Pulmonary artery endothelial cell (primary cell): ENCODE measurements at places on chromosomes 13 and 19. TPM values are rescaled to one million over a fixed set of nuclear protein-coding genes. Genes with fewer than 3 reads are reported as not detected.

Gene ZNF677
- total RNA-seq = 17.2 and 17.8 TPM in 2 replicates

GRCh38 chr13:94657167-94657566, 55.2 kb downstream of the SOX21 start:
- no peak for DNase-seq

DNA sequence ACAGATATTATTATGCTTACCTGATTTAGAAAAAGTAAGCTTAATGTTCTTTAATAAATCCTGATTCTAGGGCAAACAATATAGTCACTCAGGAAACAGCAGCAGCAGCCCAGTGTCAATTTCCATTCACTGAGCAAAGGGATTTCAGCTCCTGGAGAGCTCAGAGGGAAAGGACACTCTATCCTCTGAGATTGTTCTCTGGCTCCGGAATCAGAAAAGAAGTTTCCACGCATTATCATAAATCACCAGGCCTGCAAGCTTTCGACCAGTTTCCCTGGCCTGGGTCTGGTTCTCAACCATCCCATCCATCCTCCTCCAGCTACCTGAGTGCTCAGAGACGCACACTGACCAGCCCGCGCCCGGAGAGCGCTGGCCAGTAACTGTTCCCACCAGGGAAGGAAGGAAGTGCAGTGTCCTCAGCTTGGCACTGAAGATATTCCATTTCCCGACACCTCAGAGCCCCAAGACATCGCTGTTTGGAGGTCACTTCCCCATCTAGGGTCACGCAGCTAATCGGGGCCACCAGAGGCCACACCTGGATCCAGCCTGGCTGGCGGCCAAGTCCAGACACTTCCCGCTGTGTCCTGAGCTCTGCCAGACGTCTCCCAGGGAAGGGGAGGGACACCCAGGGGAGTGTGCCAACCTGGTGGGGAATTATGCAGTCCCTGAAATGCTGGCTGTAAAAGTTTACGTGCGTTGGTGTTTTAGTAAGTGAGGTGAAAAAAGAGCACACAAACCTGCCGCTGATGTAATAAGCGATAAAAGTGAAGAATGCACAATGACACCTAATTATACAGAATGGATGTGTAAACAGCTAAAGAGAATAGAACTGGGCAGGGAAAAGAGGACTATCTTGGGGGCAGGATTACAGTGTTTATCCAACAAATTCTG, 29.1 kb downstream of the EPS15L1 start:
- no peak for DNase-seq

- no peak for DNase-seq
Observed at GRCh38 chr19:11100049-11100448, 10.8 kb downstream of the LDLR start.
